ENCODE measurements at places on chromosomes 2 and 18.

DNA sequence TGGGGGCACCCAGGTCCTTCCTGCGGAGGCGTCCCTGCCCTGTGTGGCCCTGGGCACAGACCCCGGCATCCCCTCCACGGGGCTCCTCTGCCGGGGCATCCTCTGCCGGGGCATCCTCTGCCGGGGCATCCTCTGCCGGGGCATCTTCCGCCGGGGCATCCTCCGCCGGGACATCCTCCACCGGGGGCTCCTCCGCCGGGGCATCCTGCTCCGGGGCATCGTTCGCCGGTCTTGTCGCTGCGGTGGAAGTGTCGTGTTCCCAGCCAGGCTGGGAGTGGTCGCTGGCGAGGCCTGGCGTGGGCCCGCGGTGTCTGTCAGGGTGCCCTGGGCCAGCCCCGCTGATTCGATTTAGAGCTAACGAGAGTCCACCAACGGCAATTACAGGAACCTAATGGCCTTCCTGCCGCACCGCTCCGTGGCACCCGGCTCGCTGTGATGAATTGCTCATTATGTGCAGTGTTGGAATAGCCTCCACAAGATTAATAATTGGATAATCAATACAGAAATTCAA lies 115.1 kb downstream of the NFATC1 start:
- peaks cover 18% of the 10 kb centered on the region for H3K36me3 ChIP-seq
- no peak for DNase-seq
- H3K27ac ChIP-seq, result no peak overlapping the region
- H3K27me3 ChIP-seq, result no peaks in the 10 kb centered on the region

DNA sequence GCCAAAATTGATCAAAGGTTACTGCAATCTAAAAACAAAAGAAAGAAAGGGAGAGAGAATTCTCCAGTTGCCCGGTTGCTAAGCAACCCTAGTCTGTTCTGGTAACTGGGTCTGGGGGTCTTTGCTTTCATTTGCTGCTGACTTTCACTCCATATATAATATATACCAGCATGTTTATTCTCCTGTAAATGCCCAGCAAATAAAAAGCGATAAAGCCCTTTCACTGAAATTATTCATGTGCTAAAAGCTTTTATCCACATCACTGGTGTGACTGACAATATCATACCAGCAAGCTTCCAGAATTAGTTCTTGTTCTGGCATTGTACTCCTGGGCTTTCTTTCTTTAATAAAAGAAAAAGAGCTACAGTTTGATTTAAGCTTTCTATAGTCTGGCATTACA lies 75.5 kb upstream of the ST8SIA3 start:
- no peaks in the 10 kb centered on the region for H3K27me3 ChIP-seq
- DNase-seq, result no peak
- no peak overlapping the region for H3K27ac ChIP-seq
- H3K4me1 ChIP-seq, result no peaks in the 10 kb centered on the region
- H3K36me3 ChIP-seq, result no peaks in the 10 kb centered on the region

DNA sequence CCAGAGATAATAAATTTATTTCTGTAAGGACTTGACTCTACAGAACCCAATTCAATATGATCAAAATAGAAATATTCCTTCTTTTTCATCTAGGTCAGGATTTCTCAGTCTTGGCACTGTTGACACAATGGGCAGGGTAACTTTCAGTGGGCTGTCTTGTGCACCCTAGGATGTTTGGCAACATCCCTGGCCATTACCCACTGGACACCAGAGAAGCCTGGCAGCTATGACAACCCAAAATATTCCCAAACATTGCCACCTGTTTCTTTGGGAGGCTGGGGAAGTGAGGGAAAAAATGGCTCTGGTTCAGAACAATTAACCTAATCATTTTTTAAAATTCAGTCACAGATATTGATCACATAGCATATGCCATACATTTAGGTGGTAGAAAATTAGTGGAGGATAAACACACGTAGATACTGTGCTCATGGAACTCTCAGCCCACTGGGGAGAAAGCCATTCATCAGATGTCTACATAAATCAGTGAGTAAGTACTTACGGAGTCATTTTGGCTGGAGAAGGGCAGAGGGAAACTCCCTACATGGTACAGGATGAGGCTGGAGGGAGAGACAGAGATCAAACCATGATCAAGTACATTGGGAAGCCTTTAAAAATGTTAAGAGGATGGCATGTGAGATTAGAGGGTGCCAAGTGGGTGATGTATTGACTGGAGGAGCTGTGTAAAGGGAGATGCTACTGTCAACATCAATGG lies 718 bp upstream of the TNP1 start:
- no peak overlapping the region for H3K27ac ChIP-seq
- no peaks in the 10 kb centered on the region for H3K36me3 ChIP-seq
- H3K4me3 ChIP-seq, result no peak overlapping the region
- peaks cover 28% of the 10 kb centered on the region for H3K4me1 ChIP-seq

GRCh38 chr2:160453111-160453820 lies 40.3 kb downstream of the RBMS1 start:
- peaks cover 6% of the 10 kb centered on the region for H3K36me3 ChIP-seq
- no peak overlapping the region for H3K27ac ChIP-seq
- no peaks in the 10 kb centered on the region for H3K27me3 ChIP-seq
- no peak for DNase-seq
- H3K4me1 ChIP-seq, result peaks cover 10% of the 10 kb centered on the region

GRCh38 chr2:216687646-216688045 lies 7.7 kb downstream of the IGFBP5 start:
- peaks cover 55% of the 10 kb centered on the region for H3K27me3 ChIP-seq
- H3K4me3 ChIP-seq, result no peak overlapping the region
- H3K27ac ChIP-seq, result no peak overlapping the region
- H3K4me1 ChIP-seq, result peaks cover 11% of the 10 kb centered on the region
- H3K36me3 ChIP-seq, result no peaks in the 10 kb centered on the region

- H3K27me3 ChIP-seq, result peaks cover 57% of the 10 kb centered on the region
- peak overlapping the region; percentile 33 for H3K27ac ChIP-seq
- no peaks in the 10 kb centered on the region for H3K36me3 ChIP-seq
- peak; percentile 58 for DNase-seq
- H3K4me1 ChIP-seq, result peaks cover 23% of the 10 kb centered on the region
These were observed 173.0 kb upstream of the ALKAL2 start for GRCh38 chr2:460861-461260.

DNA sequence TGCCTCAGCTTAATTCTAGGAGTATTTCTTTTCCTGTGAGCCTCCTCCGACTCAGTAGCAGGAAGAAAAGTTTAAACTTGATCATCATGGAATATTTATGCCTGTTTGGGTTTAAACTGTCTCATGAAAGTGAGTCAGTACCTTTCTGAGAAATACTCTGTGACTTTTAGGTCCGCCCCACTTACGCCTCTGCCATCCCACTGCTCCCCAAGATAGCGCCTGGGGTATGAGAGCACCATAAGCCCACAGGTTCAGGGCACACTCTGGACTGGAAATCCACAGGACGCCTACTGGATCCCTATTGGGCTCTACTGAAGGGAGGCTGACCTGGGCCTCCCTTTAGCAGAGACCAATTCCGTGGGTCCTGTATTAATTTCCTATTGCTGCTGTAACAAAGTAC lies 175.8 kb upstream of the CDH20 start:
- H3K36me3 ChIP-seq, result no peaks in the 10 kb centered on the region
- H3K4me3 ChIP-seq, result no peak overlapping the region
- DNase-seq, result no peak
- no peak overlapping the region for H3K27ac ChIP-seq
- H3K4me1 ChIP-seq, result no peaks in the 10 kb centered on the region

DNA sequence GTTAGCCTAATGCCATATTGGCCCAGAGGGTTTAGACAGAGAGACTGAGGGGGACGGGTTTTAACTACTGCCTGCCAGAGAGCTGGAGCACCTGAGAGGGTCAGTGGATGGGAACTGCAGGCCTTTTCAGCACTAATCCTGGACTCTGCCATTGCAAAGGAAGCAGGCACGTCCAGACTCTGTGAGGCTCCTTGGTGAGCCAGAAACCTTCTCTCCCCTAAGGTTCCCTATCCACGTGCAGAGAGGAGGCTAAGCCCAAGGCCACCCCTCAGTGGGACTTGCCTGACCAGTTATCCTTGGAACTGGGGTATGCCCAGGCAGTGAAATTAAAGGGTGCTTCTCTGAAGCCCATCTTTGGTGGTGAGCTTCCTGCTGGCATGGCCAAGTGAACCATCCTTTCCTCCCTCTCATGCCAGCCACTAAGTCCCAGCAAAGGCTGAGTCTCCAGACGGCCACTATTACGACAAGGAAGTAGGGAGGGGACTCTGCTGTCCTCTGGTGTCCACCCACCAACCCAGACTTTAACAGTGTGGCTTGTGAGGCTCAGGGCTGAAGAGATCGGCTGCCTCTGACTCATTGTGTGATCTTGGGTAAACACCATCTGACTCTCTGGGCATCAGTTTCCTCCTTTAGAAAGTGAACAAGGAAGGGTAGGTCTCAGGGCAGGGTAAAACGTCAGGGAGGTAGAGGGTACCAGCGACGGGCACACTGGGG lies 3.9 kb upstream of the MLPH start:
- H3K4me3 ChIP-seq, result no peak overlapping the region
- H3K36me3 ChIP-seq, result no peaks in the 10 kb centered on the region
- no peaks in the 10 kb centered on the region for H3K4me1 ChIP-seq
- peaks cover 50% of the 10 kb centered on the region for H3K27me3 ChIP-seq

DNA sequence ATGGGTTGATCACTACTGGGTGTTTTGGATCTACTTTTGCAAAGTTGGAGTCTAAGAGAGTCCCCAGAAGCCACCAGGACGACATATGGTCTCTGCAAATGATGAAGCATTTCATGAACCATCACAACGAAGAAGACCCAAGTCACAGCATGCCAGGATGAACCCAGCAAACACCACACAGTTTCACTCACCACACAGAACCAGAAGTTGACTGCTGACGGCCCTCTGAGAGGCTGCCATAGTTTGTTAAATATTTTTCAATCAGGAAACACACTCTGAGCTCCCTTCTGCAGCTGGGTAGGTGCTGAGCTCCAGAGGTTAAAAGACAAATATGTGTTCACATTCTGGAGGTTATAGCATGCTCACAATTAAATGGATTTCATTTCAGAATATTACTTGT lies 271.4 kb downstream of the DCDC2C start:
- no peak for DNase-seq
- no peak overlapping the region for H3K27ac ChIP-seq
- H3K4me3 ChIP-seq, result no peak overlapping the region
- no peaks in the 10 kb centered on the region for H3K27me3 ChIP-seq
- H3K36me3 ChIP-seq, result no peaks in the 10 kb centered on the region

GRCh38 chr2:236177967-236178889 lies 10.0 kb upstream of the GBX2 start:
- no peak overlapping the region for H3K27ac ChIP-seq
- H3K27me3 ChIP-seq, result peaks cover 66% of the 10 kb centered on the region
- no peaks in the 10 kb centered on the region for H3K36me3 ChIP-seq
- DNase-seq, result peak; percentile 14
- peak overlapping the region; percentile 38 for H3K4me3 ChIP-seq

DNA sequence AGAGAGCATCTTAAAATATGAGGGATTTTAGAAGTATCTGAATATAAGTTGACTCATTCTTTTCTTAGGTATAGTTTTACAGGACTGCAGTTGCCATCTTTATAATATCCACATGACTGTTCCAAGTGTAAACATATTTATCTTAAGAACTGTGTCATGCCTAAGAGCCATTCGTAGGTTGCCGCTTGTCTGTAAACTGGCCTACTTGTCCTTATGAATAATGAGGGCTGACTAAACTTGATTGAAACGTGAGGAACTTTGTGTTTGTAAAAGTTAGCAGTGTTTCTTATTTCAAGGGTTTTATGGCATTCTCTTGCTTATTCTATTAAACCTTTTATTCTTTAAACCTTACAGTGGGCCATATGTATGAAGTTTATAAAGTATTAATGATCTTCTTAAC lies 99.6 kb downstream of the MAP3K20 start:
- no peak overlapping the region for H3K27ac ChIP-seq
- H3K27me3 ChIP-seq, result peaks cover 16% of the 10 kb centered on the region
- H3K36me3 ChIP-seq, result peaks cover 2% of the 10 kb centered on the region
- DNase-seq, result no peak

GRCh38 chr2:59322870-59323269 lies 1081.7 kb upstream of the FANCL start:
- no peaks in the 10 kb centered on the region for H3K27me3 ChIP-seq
- no peak overlapping the region for H3K27ac ChIP-seq
- no peaks in the 10 kb centered on the region for H3K36me3 ChIP-seq
- no peak for DNase-seq

GRCh38 chr2:149579972-149580882 lies 7.3 kb downstream of the MMADHC start:
- H3K4me1 ChIP-seq, result peaks cover 38% of the 10 kb centered on the region
- DNase-seq, result no peak
- H3K27me3 ChIP-seq, result no peaks in the 10 kb centered on the region
- H3K36me3 ChIP-seq, result peaks cover 62% of the 10 kb centered on the region
- no peak overlapping the region for H3K4me3 ChIP-seq
- no peak overlapping the region for H3K27ac ChIP-seq

- no peaks in the 10 kb centered on the region for H3K4me1 ChIP-seq
- H3K4me3 ChIP-seq, result no peak overlapping the region
- DNase-seq, result no peak
- no peaks in the 10 kb centered on the region for H3K36me3 ChIP-seq
These were observed 361.4 kb downstream of the LNPK start for GRCh38 chr2:175640655-175641054.

DNA sequence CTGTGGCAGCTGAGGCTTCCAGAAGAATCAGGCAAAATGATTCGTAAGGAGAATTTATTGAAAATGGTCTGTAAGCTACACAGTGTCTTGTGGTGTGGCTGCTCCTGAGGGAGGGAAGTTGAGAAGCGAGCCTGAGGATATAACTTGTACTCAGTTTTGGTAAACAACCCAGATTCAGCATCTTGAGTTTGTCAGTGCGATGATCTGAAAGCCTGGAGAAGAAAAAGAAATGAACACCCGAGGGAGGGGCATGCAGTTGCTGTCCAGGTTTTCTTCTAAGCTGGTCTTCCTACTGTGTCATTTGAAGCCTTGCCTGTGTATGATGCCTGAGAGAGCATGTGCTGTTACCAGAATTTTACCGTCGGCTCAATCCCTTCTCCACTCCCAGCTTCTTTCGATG lies 87.3 kb downstream of the MAPK4 start:
- no peak overlapping the region for H3K27ac ChIP-seq
- no peaks in the 10 kb centered on the region for H3K4me1 ChIP-seq
- H3K4me3 ChIP-seq, result no peak overlapping the region

DNA sequence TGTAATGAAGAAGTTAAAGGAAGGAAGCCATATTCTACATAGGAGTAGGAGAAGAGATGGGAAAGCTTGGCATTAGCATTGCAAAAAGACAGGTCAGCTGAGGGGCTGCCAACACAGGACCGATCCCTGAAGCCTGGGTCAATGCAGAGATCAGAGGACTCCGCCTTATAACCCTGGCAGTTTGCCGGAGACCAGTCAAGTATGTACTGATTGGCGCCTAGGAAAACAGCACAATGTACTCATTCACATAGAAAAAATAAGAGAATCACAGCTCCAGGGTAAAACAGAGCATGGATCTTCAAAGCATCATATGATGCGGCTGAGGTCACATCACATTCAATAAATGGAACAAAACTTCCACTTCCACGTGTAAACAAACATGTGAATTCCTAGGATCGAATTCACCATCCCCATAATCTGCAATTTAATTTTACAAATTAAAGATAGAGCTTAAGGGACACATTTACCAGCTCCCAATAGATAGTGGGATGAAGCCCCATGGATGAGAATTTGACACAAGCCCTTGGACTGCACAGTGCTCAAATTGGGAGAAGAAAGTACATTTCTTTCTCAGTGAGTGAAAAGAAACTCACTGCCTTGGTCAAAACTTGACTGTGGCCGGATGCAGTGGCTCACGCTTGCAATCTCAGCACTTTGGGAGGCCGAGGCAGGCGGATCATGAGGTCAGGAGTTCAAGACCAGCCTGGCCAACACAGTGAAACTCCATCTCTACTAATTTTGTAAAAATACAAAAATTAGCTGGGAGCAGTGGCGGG lies 135.0 kb upstream of the KLHL14 start:
- no peaks in the 10 kb centered on the region for H3K36me3 ChIP-seq
- DNase-seq, result no peak
- H3K4me3 ChIP-seq, result no peak overlapping the region
- no peaks in the 10 kb centered on the region for H3K4me1 ChIP-seq
- H3K27me3 ChIP-seq, result no peaks in the 10 kb centered on the region

All from T-helper 2 cell treated with Interferon-gamma antibody and Interleukin-4, amounts not matched to agents 5 μg/mL and 100 μg/mL, for 36 hours (primary cell).